ENCODE measurements at places on chromosomes 3 and 15. TPM values are rescaled to one million over a fixed set of nuclear protein-coding genes. Genes with fewer than 3 reads are reported as not detected.

SLC12A1 gene
- 407 TPM for polyA plus RNA-seq

PTX3 gene
- polyA plus RNA-seq = 5.5 TPM

SEMA3B gene
- 87.0 TPM for polyA plus RNA-seq

GPR15 gene
- not detected for polyA plus RNA-seq

TBL1XR1 gene
- polyA plus RNA-seq = 151 TPM

RTP3 gene
- not detected for polyA plus RNA-seq

MOBP gene
- 0.07 TPM for polyA plus RNA-seq

OSBPL10 gene
- 14.3 TPM for polyA plus RNA-seq

IFT122 gene
- 61.2 TPM for polyA plus RNA-seq
